Endodermal cell (in vitro differentiated cells): ENCODE measurements at places on chromosomes 2 and 18.

DNA sequence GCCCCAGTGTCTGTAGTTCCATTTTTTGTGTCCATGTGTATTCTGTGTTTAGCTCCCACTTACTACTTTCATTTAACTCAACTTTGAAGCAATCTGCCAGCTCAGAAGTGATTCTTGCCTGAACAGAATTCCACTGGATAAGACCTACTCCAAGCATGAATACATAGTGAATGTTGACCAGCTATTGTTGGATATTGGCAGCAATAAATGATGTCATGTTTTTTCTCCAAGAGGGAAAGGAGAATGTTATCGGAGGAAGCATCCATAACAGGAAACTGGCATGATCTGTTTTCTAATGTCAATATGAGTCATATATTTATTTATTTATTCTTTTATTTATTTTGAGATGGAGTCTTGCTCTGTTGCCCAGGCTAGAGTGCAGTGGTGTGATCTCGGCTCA, 36.8 kb upstream of the TRAPPC8 start:
- DNase-seq: no peak

DNA sequence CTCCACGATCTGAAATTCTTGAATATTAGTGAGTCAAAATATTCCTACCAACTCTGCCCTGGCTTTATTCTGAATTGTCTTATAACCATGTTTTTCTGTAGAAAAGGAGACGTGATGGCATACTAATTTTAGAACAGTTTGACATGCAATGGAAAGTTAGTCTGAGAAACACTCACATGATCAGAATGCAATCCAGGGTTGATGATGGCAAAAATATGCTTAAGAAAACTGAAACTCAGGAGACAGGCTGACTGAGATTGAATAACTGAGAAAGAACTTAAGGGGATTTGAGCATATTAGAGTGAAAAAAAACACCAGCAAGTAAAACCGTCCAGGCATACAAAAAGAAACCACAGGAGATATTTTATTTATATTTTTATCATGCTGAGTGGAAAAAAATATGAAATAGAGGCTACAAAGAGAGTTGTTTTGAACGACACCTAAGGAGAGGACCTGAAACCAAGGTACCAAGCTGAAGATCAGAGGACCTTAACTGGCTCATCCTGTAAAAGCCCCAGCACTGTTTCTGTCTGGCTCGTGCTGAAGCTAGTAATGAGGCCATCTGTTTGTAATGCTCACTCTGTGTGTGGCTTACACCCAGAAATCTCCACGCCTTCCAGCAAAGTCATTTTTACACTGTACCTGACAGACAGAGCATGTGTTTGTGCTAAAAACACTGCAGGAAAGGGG, 437.2 kb upstream of the PKDCC start:
- no peak for DNase-seq

GRCh38 chr18:4851301-4851976, 345.6 kb downstream of the AKAIN1 start:
- DNase-seq: no peak

DNA sequence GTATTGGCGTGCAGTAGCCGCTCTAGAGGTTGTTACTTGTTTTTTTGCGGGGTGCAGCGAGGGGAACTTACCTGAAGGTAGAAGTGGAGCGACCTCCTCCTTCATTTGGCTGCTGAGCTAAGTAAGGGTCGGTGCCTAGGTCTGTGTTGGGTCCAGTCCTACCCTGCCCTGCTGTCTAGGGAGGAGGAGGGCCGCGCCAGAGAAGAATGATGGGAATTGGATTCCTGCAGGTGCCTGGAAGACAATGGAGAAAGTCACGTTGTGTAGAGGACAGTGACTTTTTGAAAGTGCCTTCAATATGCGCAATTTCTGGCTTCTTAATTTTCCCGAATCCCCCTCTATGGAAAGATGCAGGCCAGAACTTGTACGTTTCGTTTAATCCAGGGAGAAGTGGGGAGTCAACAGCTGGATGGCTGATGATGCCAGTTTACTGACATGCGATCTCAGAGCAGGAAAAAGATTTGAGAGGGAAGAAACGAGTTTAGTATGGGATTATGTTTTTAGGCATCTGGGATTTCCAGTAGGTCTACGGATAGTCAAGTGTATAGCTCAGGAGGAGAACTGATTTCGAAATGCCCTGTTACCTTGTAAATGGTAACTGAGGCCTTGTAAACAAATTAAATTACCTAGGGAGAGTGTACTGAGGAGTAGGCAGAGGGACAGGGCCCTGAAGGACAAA, 653 bp downstream of the MRPS9 start:
- DNase-seq: no peak

GRCh38 chr2:150584081-150584480, 96.6 kb upstream of the RND3 start:
- DNase-seq: no peak

DNA sequence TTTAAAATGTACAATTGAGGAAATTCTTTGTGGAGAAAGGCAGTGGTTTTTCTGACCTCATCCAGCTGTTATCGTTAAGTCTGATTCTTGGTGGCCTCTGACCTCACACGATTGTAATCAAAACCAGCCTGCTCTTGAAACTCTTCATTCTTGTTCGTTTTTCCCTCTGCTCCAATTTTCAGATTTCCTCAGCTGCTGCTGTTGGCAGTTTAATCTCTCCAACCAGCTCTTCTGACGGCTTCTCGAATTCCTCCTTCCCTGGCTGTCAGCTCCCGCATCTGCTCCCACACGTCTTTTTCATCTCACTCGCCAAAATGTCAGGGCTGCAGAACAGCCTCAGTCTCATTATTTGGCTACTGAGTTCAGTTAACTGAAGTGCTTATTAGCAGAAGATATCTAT, 136.1 kb downstream of the DCDC2C start:
- DNase-seq: no peak

DNA sequence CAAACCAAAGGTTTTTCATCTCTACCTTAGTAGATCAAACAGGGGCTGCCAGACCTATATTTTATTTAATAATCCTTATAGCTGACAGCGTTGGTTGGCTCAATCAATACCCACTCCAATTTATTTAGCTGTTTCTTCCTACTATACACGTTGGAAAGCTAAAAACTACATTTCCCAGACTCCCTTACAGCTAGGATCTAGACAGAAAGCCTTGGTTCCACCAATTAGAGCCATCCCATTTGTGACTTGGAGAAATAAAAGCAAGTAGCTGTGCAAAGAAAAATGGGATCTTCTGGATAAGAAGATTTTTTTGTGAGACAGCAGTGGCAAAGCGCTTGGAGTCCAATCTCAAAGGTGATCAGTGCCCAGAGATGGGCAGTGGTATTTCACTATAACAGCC, 331.3 kb upstream of the MEIS1 start:
- DNase-seq: no peak

DNA sequence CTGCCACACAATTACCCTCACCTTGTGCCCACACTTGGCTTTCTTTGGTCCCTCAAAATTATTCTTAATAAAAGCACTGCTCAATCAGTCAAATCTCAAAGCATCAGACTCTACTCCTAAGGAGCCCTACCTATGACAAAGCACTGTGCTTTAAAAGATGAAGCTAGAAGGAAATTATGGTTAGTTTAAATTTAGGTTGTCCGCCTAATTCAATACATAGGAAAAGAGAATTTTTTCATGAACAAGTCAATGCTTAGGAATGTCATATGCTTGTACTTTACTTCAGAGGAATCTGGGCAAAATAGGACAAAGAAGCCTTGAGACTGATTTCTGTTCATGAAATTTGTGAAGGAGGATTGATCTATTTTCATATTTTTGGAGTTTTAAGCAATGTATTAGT, 726.4 kb upstream of the CDH2 start:
- no peak for DNase-seq

GRCh38 chr2:222946700-222947287, 86.0 kb downstream of the ACSL3 start:
- no peak for DNase-seq

- no peak for DNase-seq
Observed at GRCh38 chr2:158735822-158736580, 59.1 kb upstream of the DAPL1 start.

DNA sequence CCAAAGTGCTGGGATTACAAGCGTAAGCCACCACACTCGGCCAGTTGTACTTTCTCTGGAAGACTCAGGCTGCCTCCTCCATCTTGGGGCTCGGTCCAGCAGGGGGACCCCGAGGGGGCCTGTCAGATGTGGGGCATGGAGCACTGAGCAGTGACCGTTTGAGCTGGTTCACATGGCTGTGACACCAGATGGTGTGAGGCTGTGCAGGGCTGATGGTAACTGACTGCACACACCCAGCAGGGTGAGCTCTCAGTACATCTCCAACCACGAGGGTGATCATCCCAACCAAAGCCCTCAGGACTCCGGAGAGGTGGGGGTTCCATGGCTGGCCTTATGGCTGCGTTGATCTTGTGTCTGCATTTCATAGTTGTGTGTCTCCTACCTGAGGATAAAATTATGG, 63.4 kb downstream of the FAM168B start:
- no peak for DNase-seq

GRCh38 chr2:88870267-88870839, 178.9 kb downstream of the RPIA start:
- no peak for DNase-seq

DNA sequence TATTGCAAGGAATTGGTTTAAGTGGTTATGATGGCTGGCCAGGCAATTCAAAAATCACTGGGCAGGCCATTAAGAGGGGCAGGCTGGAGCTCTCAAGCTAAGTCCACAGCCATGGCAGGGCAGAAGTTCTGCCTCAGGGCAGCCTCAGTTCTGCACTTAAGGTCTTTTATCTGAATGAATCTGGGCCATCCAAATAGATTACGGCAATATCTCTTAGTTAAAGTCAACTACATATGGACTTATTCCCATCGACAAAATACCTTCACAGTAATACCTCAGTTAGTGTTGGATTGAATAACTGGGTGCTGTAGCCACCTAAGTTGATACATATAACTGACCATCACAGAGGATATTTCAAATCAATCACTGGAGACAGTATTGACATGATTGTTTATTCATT, 904.8 kb downstream of the MBD2 start:
- DNase-seq: no peak

GRCh38 chr18:35460736-35461161, 37.0 kb downstream of the INO80C start:
- DNase-seq: no peak

GRCh38 chr2:120599072-120599471, 136.6 kb upstream of the GLI2 start:
- no peak for DNase-seq

DNA sequence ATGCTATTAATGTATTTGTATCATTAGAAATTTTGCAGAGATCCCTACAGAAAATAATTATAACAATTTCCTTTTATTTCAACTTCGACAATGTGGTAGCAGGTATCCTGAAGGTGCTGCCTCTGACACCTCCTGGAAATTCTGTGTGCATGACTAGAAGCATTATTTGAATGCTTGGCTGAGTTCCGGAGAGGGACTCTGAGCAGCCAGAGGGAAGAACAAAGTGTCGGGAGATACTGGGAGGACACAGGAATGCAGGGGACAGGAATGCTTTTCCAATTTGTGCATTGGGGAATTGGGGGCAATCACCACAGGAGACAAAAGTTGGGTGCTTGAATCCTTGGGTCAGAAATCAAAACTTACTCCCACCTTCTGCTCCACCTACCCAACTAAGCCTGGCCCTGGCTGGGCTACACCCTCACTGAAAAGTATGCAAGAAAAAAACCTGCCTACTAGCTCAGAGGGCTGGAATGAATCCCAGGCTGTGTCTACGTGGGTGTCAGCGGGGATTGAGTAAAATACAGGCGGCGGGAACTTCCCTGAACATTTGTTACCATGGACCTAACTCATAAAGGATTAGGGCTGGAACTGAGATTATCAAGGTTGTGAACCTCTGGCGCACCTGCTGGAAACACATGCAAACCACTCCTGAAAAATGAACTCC, 299.3 kb downstream of the SOX11 start:
- DNase-seq: peak; percentile 49

DNA sequence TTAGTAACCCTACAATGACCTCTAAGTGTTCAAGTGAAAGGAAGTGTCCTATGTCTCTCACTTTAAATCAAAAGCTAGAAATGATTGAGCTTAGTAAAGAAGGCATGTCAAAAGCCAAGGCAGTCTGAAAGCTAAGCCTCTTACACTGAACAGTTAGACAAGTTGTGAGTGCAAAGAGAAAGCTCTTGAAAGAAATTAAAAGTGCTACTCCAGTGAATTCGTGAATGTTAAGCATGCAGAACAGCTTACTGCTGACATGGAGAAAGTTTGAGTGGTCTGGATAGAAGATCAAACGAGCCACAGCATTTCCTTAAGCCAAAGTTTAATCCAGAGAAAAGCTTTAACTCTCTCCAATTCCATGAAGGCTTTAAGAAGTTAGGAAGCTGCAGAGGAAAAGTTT, 373.7 kb downstream of the NR4A2 start:
- no peak for DNase-seq

DNA sequence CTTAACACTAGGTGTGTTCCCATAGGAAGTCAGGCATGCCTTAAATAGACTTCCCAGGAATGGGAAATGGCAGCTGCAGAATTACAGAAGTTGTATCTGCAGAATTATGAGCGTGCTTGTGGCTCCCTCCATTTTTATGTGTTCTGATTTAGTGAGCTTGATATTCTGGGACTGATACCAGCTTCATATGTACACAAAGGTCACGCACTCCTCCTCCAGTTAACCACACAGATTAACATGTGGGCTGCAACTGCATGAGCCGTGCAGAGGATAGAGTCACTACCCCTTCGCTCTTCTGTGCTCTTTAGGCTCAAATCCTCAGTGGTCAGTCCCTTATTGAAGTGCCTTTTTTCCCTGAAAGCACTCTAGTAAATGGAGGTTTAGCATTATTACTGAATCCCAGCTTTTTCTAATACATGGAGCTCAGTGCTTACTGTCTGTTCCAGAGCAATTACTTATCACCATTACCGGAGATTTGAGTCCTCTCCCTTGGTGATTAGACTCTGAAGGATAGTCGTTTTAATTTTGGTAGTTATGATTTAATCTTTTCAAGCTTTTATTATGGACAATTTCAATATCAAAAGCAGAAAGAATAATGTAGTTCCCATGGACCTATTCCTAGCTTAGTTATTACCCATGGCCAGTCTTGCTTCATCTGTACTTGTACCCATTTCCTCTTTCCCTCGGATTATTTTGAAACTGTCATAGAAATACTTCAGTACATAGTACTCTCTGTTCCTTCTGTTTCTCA, 238.3 kb downstream of the PRKCE start:
- DNase-seq: no peak

- DNase-seq: no peak
Observed at GRCh38 chr18:71936744-71937143, 607.4 kb downstream of the CBLN2 start.

- DNase-seq: no peak
Observed at GRCh38 chr18:49212819-49213218, 247.6 kb downstream of the DYM start.

DNA sequence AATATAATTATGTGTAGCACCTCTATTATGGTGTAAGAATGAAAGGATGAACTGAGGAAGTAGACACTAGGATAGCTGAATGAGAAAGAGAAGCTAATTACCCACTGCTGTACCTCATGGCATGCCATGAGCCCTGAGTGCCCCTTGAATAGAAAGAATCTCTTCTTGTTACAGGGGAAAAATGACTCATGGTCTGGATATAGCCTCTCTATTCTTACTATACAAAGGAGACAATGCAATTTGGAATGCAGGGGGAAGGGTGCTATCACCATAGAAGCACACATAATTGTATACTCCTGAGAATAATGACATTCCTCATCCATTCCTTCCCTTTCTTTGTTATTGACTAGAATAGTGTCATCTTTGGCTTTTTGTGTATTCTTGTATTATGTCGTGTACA, 385.2 kb downstream of the CDH7 start:
- no peak for DNase-seq
